ENCODE measurements at places on chromosomes 6 and 20.

DNA sequence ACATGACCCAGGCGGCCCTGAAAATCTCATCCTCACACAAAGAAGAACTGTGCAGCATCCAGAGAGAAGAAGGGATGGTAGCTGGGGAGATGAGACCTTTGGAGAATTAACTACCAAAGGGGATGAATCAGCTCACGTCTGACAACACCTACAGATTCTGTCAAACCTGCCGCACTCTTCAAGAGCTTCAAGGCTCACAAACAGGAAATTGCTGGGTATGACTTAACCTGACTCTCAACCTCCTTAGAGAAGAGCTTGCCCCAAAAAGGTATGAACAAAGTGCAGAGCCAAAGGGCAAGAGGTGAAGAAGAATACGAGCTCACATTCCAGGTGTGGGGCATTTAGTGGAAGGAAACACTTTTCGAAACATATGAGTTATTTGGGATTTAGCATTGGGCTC lies 139.8 kb downstream of the BACH2 start:
- DNase-seq = no peak

- DNase-seq = no peak
Measured at GRCh38 chr6:7254980-7255835, 57.8 kb downstream of the SSR1 start.

DNA sequence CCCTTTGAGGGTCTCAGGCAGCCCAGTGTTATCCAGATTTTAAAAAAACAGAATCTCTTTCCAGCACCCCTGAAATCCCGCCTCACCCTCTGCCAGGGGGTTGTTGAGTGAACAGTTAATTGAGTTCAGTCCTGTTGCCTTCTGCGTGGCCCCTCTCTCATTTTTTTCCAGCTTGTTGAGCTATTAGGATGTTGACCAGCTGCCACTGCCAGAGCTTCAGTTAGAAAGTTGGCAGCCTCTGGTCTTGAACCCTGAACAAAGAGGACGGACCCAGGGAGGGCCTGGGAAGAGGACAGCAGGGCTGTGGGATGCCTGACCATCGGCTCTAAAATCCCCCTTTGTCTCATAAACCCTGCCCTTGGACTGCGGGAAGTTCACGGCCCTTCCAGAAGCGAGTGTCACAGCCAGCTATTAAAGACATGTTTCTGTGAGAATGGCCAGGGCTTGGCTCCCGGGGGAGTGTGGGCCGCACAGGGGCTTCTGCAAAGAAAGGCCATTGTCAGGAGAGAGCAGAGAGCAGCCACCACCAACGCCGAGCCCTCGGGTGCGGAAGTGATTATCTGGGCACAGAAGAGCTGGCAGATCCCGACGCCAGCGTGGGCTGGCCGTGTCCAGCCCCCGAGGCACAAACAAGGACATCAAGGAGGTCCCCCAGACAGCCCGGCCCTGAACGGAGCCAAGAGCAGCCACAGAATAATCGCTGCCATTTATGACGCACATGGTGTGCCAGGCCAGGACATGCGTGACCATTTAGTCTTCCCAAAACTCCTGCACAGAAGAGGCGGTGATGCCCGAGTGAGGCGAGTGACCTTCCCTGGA lies 189.0 kb downstream of the ANKRD60 start:
- DNase-seq = no peak

DNA sequence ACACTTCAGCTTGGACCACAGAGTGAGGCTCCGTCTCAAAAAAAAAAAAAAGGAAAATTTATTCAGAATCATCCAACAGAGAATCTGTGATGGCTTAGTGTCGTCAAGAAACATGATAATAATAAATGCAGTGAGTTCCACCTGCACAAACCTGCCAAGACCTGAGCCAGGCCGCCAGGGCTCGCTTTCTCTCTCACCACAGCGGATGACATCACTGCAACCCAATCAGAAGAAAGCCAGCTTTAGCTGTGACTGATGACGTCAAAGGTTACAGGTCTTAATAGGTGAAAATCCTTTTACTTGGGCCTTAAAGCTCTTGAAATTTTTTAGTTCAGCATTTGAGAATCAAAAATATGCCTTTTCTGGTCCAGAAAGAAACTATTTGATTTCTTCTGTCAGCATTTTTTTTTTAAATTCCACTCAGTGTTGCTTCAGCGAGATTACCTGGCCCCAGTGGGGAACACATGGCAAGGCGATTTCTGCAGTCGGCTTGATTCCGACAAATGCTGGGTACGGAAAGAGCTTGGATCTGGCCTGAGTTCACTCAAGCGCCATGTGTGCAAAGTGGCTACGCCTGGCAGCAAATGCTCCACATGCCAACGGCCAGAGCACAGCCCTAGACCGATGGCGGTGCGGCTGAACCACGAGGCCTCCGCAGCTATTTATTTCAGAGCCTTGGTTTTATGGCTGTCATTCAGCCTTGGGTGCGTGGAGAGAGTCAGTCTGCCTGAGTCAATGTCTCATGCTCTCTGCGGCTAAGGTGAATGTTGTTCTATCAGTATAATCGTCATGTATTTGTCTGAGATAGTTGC lies 105.7 kb upstream of the QKI start:
- no peak for DNase-seq

- DNase-seq = peak; percentile 6
Measured at GRCh38 chr20:44582311-44583025, at the start of gene PKIG. Gene PKIG (plus strand): TSS chr20:44582579. CDS start chr20:44614557, 31,978 bp downstream.

- DNase-seq = no peak
Measured at GRCh38 chr6:166619912-166620311, 7.1 kb downstream of the RPS6KA2 start.

GRCh38 chr6:65638047-65638831 lies 68.8 kb downstream of the EYS start:
- DNase-seq = peak; percentile 71

DNA sequence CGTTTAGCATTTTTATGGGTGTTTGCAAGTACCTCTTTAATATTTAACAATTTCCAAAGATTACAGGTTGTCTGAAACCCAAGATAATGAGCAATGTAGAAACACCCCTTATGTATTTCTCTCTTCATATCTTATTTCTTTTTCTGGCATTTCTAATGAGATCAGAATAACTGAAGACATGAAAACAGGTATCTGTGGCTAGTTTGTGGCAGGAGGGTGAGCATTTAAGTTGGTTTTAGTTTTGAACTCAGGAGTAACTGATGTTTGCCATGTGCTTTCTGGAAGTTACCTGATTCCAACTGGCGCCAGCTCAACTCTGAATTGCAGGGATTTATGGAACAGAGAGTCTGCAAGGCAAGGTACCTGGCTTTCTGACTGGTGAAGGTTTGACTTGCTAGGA lies 35.4 kb upstream of the PRL start:
- no peak for DNase-seq

DNA sequence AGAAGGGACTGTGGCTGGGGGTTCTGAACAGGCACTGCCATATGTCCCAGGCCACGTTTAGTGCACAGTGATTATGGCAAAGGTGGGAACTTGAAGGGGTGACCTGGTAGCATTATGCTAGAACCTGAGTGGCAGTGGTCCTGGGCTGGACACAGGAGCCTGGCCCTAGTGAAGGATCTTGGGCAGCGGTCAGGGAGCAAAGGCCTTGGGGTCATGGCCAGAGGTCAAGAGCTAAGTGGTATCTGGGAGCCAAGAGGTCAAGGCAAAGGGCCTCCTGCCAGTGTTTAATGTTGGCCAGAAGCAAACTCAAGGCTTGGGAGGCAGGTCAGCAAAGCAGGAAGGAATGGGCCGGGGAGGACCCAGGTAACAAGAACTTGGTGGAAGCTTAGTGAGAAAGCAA lies 254.5 kb downstream of the CDH26 start:
- no peak for DNase-seq

- DNase-seq = no peak
Measured at GRCh38 chr20:3446779-3447178, 24.0 kb upstream of the ATRN start.

GRCh38 chr20:2217857-2218539 lies 77.8 kb upstream of the TGM3 start:
- DNase-seq = no peak
